Right atrium auricular region (tissue), 2 donors: ENCODE measurements at places on chromosomes 1 and 21.

- DNase-seq: no peak
Measured at GRCh38 chr1:172629638-172630037, 29.3 kb upstream of the FASLG start.

DNA sequence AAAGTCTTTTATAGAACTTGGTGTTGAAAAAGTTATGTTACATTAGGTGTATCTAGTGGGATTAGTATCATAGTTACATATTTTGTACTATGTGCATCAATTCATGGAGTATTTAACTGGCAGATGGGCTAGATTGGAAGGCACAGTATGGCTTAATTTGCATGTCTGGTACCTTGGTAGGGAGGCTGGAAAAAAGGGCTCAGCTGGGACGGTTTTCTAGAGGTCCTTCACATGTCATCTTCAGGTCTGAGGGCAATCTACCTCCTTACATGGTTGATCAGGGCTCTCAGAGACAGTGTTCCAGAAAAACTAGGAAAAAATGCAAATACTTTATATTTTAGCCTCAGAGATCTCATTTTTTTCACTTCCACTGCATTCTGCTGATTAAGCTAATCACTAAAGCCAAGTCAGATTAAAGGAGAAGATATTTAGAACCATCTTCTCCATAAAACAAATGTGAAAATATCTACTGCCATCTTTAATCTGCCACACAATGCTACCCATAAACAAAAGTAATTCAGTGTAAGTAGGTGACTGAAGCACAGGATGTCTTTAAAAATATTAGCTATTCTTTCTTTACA is 209.3 kb downstream of the PLA2G4A start:
- no peak for DNase-seq

- no peak for DNase-seq
Measured at GRCh38 chr21:41508415-41509144, 622 bp upstream of the TMPRSS2 start.

DNA sequence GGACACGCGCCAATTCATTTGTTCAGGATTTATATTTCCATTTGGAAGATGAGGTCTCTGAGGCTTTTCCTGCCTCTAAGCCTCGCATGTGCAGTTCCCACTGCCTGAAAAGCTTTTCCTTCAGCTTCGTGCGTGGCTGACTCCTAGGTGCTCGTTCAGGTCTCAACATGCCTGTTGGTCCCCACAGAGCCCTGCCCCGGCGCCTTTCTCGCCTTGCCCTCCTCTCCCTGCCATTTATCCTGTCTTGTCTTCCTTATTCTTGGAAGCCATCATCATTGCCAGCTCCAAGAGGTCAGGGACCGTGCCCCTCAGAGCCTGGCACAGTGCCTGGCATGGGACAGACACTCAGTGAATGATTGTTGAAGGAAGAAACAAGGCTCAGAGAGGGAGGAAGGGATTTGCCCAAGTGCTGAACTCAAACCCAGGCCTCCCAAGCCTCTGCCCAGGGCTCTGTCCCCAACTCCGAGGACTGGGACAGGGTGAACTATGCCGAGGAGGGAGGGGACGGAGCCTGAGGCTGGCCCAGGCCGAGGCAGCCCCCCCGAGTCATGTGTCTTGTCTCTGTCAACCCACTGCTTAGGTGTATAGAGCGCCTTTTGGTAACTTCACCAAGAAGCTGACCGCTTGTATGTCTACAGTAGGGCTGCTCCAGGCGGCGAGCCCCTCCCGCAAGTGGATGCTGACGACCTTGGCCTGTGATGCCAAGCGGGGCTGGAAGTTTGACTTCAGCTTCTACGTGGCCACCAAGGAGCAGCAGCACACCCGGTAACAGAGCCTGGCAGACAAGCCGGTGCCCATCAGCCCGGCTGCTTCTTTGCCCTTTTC is 47.3 kb downstream of the DISP3 start:
- DNase-seq: no peak

GRCh38 chr1:85628791-85629531 is 48.4 kb downstream of the CCN1 start:
- DNase-seq: no peak

DNA sequence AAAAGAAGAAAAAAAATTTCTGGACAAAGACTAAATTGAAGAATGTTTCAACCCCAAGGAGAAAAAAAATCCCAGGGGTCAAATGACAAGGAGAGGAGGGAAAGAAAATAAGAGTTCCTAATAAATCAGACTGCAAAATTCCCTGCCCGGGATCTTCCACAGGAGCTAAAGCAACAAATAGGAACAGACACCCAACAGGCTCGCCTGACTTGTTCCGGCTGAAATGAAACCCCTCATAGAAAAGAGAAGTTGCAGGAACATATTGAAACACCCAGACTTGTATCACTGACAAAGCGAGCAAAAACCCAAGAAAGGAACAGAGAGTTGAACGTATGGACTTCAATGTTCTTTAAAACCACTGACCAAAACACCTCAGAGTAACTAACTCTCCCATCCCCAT is 123.0 kb downstream of the TIAM1 start:
- no peak for DNase-seq

- DNase-seq: no peak
Measured at GRCh38 chr1:181737056-181737455, 253.7 kb downstream of the CACNA1E start.

DNA sequence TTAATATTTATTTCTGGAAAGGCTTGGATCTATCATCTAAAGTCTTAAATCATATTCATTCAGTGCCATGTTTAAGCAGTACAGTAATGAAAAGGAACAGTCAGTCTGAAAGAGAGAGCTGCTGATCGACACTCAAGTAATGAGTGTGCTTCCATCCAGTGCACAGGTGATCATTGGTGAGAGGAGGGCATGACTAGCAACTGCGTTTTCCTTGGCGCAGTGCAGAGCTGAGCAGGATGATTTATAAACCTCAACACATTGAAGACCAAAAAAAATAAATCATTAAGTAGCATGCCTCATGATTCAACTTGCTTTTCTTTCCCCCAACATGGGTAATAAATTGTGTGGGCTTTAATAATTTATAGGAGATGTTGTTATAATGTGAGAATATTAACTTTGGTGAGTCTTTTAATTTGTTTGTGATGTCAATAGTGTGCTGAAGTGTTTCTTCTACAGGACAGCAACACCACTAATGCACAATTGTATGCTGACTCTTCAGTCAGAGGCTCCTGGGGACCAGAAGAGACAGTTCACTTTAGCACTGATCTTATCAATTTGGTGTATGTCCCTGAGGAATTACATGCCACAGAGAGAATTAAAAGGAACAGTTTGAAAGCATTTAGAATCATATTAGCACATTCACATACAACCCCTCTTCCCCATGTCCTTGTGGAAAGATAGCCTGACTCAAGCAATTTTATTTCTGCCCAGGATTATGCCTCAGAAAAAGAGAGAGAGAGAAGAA is 199.7 kb upstream of the ADGRL2 start:
- no peak for DNase-seq

GRCh38 chr1:58528518-58528917 is 18.0 kb downstream of the OMA1 start:
- DNase-seq: no peak

DNA sequence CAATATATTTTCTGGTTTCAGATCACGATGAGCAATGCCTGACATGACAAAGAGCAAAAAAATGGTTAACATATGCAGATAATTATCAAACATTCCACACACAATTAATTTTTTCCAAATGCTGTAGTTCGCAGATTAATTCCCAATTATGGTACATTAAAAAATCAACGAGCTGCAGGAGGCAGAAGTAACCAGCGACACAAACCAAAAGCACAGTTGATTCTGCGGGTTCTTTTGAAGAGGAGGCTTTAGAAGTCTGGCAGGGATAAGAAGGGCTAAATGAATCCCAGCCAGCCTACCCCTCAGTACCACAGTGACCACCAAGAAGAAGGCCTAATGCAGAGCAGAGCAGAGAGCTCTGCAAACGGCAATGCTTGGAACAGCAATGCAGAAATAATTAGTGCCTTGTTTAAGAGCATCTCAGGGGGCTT is 17.0 kb upstream of the KNCN start:
- no peak for DNase-seq

DNA sequence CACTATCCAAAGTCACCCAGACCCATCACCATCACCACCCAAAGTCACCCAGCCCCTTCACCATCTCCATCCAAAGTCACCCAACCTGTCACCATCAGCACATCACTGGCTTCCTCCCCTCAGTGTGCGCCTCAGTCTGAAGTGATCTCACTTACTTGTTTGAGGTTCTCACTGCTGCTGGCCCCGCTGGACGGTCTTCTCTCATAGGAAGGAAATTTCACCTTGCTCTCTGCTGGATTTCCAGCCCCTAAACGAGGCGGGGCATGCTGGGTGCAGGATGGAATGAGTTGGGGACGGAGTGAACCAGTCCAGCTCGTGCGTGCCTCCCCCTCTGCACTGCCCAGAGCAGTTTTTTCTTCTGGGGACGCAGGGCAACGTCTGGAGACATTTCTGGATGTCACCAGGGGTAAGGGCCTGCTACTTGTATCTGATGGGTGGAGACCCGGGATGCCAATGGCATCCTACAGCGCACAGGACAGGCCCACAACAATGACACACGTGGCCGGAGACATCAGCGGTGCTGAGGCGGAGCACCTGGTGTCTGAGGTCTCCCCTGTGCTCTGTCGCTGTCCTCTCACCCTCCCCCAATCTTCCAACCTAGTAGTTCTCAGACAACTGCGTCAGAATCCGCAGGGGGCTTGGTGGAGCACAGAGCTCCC is 38.6 kb downstream of the PDE9A start:
- no peak for DNase-seq

DNA sequence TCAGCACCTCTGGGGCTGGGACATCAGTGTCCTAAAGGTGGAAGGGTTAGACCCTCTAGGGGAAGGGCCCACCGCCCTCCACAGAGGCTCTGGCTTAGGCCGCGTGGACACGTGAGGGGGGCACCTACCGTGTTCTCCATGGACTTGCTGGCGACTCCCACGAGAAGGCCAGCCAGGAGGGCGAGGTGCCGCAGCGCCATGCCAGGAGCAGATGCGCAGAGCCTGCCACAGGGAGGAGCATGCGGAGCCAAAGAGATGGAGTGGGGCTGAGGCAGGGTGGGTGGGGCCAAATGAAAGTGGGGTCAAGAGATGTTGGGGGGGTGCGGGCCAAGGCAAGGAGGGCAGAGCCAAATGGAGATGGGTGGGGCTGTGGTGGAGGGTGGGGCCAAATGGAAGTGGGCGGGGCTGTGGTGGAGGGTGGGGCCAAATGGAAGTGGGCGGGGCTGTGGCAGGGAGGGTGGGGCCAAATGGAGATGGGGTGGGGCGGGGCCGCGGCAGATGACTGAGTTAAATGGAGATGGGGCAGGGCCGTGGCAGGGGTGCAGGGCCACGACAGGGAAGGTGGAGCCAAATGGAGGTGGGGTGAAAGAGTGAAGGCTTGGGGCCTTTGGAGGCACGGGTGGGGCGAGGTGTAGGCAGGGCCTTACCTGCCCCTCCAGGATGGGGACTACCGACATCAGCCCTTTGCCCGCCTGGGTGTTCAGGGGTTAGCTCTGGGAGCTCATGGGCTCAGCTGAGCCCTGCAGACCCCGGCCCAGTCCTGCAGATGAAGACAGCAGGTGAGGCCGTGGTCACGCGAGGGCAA is 17.4 kb upstream of the RNF223 start:
- DNase-seq: no peak

DNA sequence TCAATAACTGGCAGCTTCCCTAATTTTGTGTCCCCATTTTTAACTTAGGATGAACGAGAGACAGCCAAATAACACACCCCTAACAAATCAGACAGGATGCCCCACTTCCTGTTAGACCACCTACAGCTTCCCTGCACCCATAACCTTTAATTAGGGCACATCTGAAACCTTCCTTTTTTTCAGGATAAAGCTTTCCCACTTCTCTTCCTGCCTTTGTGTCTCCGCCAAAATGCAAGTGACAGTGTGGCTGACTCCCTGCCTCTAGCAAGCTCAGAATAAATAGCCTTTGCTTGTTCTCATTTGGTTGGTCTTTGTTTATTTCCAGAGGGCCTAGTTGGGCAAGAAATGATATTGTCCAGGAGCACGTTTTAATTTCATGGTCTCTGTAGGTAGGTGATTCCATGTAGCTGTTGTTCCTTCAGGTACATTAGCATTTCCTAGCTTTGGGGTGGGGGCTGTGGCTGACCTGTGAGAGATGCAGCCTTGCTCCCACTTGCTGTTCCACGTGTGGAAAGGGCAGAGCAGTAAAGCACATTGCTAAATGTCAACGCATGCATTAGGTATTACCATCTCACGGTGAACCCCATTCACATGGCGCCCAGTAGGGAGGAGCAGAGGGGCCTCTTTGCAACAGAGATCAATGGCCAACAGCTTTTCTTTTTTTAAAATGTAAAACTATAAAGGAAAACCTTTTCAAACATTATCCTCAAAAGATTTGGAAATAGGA is 154.9 kb downstream of the ST6GALNAC3 start:
- DNase-seq: no peak

DNA sequence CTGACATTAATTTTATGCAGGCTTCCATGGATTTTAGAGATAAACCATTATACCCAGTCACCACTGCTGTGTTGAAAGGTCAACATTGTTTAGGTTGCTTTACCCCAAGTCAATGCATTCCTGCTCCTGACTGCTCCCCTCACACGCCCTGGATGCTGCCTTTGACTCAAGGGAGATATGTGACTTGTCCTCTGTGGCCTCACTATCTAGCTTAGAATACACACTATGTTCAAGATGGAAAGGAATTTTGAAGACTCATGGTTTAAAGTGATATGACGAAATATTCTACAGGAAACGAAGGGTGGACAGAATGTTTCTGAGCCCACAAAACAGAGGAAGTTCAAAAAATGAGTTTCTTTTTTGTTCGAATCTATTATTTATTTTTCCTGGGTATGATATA is 170.4 kb upstream of the NR5A2 start:
- no peak for DNase-seq

DNA sequence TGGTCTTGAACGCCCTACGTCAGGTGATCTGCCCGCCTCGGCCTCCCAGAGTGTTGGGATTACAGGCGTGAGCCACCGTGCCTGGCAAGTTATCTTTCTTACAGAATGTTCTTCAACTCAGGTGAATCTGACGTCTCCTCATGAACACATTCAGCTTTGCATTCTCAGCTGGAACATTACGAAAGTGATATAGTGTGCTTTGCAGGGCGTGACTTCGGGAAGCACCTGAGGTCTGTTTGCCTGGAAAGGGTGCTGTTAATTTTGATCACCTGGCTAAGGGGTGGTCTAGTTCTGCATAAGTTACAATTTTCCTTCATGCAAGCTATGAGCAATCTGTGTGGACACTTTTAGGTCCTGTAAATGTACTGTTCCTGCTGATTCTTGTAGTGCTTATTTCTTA is 16.3 kb upstream of the CLIC4 start:
- DNase-seq: no peak

- DNase-seq: no peak
Measured at GRCh38 chr1:218207194-218207593, 77.9 kb upstream of the RRP15 start.

DNA sequence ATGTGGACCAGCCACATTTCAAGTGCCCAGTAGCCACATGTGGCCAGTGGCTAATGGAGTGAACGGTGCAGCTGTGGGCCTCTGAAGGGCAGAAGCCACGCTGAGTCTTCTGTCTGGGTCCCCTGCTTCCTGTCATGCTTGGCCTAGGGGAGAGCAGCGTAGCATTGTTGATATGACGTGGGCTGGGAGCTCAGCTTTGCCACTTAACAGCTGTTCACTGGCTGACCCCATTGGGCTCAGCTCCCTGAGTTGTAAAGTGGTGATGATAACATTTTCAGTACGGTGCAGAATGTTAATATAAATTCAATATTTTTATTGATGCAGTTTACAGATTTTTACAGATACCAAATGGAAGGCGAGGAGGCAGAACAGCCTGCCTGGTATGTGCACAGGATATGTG is 4.5 kb downstream of the PODN start:
- peak; percentile 59 for DNase-seq

- no peak for DNase-seq
Measured at GRCh38 chr1:24327891-24328290, 8.7 kb downstream of the GRHL3 start.

GRCh38 chr1:88552226-88552625 is 131.8 kb upstream of the PKN2 start:
- no peak for DNase-seq
